ENCODE measurements at places on chromosomes 2 and 18.

DNA sequence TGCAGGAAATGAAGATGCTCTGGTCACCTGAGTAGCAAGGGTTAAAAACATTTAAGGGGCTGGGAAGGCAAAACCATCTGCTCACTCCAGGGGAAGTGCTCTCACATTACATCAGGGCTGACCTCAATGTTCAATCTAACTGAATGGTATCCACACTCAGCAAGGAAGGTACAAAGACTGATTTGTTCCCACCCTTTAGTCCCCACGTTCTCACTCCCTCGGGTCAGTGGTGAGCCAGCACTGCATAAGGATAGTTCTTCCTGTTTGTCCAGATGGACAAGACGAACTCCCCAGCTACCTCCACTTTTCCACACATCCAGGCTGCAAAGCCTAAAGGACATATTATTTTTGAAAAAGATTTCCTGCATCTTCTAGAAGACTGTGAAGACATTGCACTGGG lies 126.6 kb upstream of the SLC14A2 start:
- DNase-seq: no peak

DNA sequence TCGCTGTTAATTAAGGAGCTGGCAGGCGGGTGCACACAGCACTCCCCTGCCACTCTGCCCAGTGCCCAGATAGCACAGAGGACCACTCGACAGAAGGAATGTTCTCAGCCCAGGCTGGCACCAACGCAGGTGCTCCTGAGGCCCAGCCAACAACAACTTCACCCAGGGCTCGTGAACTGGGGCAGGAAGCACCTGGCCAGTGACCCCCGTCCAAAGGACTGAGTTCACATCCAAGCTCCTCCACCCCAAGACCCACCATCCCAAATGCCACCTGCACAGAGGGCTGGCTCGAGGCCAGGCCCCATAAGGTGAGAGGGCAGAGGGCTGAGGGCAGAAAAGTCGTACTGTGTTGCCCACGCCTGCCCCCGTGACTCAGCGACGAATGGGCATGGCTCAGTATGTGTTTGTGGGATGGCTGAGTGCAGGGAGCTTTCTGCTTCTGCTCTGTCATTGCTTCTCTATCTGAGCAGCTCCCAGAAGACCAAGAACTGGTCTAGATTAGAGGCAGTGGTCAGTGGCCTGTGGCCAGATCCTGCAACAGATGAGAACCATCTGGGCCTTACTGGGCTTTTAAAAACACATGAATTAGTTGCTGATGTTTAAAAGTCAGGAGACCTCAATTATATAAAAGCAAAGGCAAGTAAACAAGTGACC lies 68.4 kb downstream of the POLR1A start:
- peak; percentile 52 for DNase-seq

DNA sequence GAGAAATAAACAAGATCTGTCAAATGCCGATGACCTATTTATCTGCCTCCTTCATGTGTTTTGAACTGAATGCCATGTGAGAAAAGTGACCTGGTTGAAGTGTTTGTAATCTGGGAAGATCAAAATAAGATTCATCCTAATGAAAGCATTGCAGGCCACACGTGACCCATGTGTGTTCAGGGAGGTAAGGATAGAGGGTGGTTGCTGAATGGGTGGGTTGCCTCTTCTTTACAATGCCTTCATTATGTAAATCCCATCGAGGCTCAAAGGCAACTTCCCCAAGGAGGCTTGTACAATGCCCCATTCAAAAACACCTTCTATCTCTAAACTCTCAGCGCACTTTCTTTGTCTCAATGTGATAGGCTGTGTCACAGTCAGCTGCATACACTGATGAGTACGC lies 273.1 kb downstream of the LRATD1 start:
- no peak for DNase-seq

- no peak for DNase-seq
Measured at GRCh38 chr18:3207565-3207964, 12.2 kb downstream of the MYOM1 start.

DNA sequence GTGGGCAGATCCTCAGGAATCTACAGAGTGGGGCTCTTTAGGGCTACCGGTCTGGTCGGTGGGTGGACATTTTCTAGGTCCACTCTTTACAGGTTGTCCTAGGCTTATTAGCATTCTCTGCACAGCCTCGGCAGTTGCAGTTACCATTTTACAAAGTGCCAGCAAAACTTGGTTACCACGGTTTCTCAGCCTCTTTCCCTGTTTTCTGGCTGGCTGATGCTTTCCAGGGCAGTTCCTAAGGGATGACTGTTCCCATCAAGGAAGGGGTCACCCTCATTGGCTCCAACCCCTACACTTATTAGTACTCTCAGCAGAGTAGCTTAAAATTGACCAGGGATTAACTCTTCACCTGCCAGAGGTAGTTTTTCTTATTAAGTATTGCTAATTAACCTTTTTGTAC lies 2.0 kb upstream of the AQP4 start:
- DNase-seq: no peak

DNA sequence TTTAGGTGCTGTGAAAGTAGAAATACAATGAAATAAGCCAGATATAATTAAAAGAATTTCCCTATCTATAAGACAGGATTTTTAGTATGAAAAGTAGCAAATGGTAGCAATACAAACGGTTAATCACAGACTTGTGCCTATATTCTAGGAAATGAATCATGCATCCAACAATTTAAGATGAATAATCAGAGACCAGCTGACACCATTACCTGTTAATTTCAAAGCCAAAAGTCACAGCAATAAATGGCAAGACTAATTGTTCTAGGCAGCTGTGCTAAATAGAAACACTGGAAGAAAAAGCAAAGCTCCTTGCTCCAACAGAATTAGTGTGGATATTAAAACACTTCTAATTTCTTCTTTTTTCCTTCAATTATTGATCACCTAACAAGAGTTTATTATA lies 35.1 kb upstream of the MPP4 start:
- DNase-seq: no peak

- no peak for DNase-seq
Measured at GRCh38 chr2:240918258-240919091, 12.3 kb downstream of the CROCC2 start.

DNA sequence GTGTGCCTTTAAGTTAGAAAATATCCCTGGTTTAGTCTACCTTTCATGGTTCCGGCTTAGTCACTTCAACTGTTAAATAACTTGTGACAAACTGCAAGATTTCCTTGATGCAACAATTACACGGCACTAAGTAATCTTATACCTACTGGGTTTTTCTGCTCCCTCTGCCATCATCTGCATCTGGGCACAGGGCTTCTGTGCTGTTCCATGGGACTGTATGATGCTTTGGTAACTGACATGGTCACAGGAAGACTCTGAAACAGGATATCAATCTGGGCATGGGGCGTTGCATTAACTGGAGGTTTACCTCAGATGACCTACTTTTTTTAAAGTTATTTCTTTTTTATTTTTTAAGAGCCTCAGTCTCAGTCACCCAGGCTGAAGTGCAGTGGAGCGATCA lies 365.4 kb downstream of the SS18 start:
- no peak for DNase-seq

DNA sequence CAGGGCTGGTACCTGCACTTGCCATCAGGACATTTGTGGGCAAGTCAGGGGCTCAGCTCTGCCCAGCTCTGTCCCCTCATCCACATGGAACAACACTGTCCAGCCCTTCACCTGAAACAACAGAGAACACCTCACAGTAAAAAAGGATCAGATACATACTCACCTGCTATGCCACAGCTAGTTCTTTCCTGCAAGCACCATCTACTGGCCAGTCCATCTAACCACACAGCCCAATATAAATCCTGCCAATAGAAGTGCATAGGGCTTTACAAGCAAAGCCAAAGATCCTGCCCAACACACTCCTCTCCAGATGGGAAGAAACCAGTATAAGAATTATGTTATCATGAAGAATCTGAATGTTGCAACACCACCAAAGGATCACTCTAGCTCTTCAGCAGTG lies 52.2 kb upstream of the GALNT13 start:
- DNase-seq: no peak

- no peak for DNase-seq
Measured at GRCh38 chr2:69244882-69245281, 142.1 kb downstream of the GFPT1 start.

- peak; percentile 88 for DNase-seq
Measured at GRCh38 chr2:96142217-96143113, 2.8 kb downstream of the DUSP2 start.

DNA sequence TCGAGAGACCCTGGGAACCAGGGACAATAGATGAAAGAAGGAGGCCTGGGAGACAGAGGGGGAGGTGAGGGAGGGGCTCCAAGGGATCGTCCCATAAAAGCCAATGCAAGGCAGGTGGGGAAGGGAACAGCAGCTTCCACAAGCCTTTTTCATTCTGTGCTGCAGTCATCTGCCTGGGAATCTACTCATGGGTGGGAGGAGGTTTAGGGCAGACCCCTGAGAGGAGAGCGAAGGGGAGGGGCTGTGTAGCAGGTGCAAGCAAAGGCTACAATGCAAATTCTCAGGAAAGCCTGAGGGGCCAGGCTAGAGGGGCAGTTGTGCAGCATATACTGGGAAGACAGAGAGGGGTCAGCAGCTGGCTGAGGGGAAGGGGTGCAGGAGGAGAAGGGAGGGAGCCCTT lies 135.4 kb downstream of the SETBP1 start:
- no peak for DNase-seq

Data from activated CD4-positive, alpha-beta T cell treated with anti-CD3 and anti-CD28 coated beads, Interleukin-2, amount 50 U/mL, for 48 hours (primary cell).